ENCODE measurements at places on chromosomes 11 and 22.
A peak's percentile ranks its signal among the peaks of the same experiment; 100 is the strongest.

GRCh38 chr11:128956401-128957201, 13.9 kb upstream of the TP53AIP1 start:
- H3K36me3 ChIP-seq = no peaks in the 10 kb centered on the region
- no peak overlapping the region for H3K4me3 ChIP-seq
- H3K4me1 ChIP-seq = no peaks in the 10 kb centered on the region

DNA sequence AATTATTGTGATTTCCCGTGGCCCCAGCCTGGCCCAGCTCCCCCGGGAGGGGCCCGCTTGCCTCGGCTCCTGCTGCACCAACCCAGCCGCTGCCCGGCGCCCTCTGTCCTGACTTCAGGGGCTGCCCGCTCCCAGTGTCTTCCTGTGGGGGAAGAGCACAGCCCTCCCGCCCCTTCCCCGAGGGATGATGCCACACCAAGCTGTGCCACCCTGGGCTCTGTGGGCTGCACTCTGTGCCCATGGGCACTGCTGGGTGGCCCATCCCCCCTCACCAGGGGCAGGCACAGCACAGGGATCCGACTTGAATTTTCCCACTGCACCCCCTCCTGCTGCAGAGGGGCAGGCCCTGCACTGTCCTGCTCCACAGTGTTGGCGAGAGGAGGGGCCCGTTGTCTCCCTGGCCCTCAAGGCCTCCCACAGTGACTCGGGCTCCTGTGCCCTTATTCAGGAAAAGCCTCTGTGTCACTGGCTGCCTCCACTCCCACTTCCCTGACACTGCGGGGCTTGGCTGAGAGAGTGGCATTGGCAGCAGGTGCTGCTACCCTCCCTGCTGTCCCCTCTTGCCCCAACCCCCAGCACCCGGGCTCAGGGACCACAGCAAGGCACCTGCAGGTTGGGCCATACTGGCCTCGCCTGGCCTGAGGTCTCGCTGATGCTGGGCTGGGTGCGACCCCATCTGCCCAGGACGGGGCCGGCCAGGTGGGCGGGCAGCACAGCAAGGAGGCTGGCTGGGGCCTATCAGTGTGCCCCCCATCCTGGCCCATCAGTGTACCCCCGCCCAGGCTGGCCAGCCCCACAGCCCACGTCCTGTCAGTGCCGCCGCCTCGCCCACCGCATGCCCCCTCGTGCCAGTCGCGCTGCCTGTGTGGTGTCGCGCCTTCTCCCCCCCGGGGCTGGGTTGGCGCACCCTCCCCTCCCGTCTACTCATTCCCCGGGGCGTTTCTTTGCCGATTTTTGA, 3.3 kb upstream of the ANKRD13D start:
- H3K4me1 ChIP-seq = peaks cover 10% of the 10 kb centered on the region
- no peak for DNase-seq
- H3K27me3 ChIP-seq = no peaks in the 10 kb centered on the region
- peaks cover 7% of the 10 kb centered on the region for H3K36me3 ChIP-seq

GRCh38 chr11:125947419-125948277, 1.8 kb downstream of the VSIG10L2 start:
- no peak overlapping the region for H3K27ac ChIP-seq
- H3K36me3 ChIP-seq = no peaks in the 10 kb centered on the region
- no peaks in the 10 kb centered on the region for H3K4me1 ChIP-seq
- no peak for DNase-seq
- H3K27me3 ChIP-seq = no peaks in the 10 kb centered on the region

GRCh38 chr11:96390488-96390792, 627 bp downstream of the JRKL start:
- 0 out of 2 replicates have a peak, but pooled peaks cover 11% of the 10 kb centered on the region for H3K4me1 ChIP-seq
- peak overlapping the region; percentile 64 for H3K4me3 ChIP-seq
- H3K27ac ChIP-seq = peak overlapping the region; percentile 72
- no peaks in the 10 kb centered on the region for H3K36me3 ChIP-seq
- no peaks in the 10 kb centered on the region for H3K27me3 ChIP-seq

DNA sequence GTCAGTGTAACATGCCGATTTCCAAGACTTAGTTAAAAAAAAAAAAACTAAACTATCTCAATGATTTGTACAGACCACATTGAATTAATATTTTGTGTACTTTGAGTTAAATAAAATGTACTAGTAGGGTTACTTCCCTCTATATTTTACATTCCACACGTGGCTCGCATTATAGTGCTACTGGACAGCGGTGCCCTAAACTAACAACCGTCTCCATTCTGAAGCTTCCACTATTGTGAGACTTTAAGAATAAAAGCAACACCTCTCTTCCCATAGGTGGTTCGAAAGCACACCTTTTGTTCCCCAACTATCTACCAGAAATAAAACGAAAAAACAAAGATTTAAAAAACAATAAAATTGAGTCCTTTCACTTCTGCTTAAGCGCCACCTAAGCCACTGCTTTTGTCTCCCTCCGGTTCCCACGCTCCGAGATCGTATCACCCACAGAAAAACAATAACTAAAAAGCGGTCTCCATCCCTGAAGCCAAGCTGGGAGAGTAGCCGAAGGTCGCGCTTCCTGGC, 380 bp upstream of the TTC17 start:
- peak; percentile 6 for DNase-seq
- H3K4me3 ChIP-seq = peak overlapping the region; percentile 95
- peaks cover 18% of the 10 kb centered on the region for H3K4me1 ChIP-seq
- no peaks in the 10 kb centered on the region for H3K36me3 ChIP-seq
- H3K27me3 ChIP-seq = no peaks in the 10 kb centered on the region
- peak overlapping the region; percentile 93 for H3K27ac ChIP-seq

- H3K4me3 ChIP-seq = peak overlapping the region; percentile 41
- 0 out of 2 replicates have a peak, but pooled peaks cover 4% of the 10 kb centered on the region for H3K4me1 ChIP-seq
- H3K36me3 ChIP-seq = no peaks in the 10 kb centered on the region
- DNase-seq = peak; percentile 76
- H3K27ac ChIP-seq = no peak overlapping the region
These were observed 38.1 kb upstream of the CALCB start for GRCh38 chr11:15035283-15035682.

GRCh38 chr22:43796567-43796966, 15.5 kb downstream of the EFCAB6 start:
- no peaks in the 10 kb centered on the region for H3K27me3 ChIP-seq
- peak; percentile 69 for DNase-seq
- no peaks in the 10 kb centered on the region for H3K4me1 ChIP-seq
- no peak overlapping the region for H3K4me3 ChIP-seq
- H3K27ac ChIP-seq = no peak overlapping the region
- no peaks in the 10 kb centered on the region for H3K36me3 ChIP-seq

GRCh38 chr22:44850946-44851345, 98.6 kb downstream of the ARHGAP8 start:
- H3K4me3 ChIP-seq = no peak overlapping the region
- H3K36me3 ChIP-seq = no peaks in the 10 kb centered on the region
- no peaks in the 10 kb centered on the region for H3K4me1 ChIP-seq

- H3K36me3 ChIP-seq = no peaks in the 10 kb centered on the region
- DNase-seq = no peak
- no peaks in the 10 kb centered on the region for H3K4me1 ChIP-seq
- H3K27me3 ChIP-seq = no peaks in the 10 kb centered on the region
- no peak overlapping the region for H3K4me3 ChIP-seq
These were observed 21.9 kb downstream of the CASP12 start for GRCh38 chr11:104876324-104876723.

GRCh38 chr11:62463121-62463542, 44.3 kb downstream of the SCGB1A1 start:
- H3K27me3 ChIP-seq = no peaks in the 10 kb centered on the region
- H3K4me1 ChIP-seq = no peaks in the 10 kb centered on the region
- no peak overlapping the region for H3K27ac ChIP-seq
- DNase-seq = no peak

DNA sequence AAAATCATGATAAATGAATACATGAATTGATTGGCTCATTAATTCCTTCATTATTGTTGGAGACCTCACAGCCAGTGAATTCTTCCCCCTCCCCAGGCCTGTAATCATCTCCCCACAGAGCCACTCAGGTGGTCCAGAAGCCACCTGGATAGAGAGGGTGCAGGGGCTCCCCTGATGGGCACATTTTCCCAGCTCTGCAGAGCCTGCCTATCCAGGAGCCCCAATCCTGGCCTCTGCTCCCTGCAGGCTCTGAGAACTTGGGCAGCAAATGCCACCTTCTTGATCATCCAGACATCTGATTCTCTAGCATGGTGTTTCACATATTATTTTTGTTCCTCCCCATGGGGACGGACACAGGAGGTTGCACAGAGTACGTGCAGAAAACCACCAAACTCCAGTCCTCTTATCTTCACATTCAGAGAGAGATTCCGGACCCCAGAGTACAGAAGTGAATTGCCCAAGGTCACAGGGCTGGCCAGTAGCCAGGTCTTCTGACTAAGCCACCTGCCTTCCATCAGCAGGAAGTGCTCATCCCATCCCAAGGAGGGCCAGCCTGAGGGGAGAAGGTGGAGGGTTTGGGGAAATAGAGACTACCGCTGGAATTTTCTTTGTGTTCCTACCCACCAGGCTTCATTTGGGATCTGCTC, 348.0 kb downstream of the BUD13 start:
- H3K36me3 ChIP-seq = no peaks in the 10 kb centered on the region
- no peak for DNase-seq
- no peaks in the 10 kb centered on the region for H3K27me3 ChIP-seq
- no peak overlapping the region for H3K4me3 ChIP-seq

DNA sequence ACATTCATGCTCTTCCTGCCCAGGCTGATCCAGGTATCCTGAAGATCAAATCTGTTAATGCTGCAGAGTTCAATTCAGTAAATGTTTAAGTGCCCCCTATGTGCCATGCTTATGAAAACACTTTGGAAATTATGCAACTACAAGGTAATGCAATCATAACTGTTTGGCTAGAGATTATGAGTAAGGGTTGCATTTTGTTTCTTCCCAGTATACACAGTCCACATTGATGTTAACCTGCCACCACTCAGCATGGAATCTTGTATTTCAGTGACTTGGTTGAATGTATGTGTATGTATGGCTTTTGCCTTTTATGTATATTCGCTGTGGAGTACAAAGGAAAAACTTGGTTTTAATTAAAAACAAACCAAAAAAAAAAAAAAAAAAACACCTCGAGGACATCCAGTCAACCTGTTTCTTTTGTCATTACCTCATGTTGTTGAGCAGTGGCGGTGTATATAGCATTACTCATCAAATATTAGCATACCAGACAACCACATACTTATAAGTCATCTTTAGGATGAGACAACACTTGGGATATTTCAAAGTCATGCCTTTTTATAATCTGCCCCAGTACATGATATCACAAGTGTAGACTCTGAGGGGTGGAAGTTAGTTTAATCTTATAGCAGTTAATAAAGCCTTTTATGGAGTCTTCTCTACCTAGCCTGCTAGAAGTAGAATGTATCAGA, 86.1 kb upstream of the HORMAD2 start:
- H3K36me3 ChIP-seq = no peaks in the 10 kb centered on the region
- H3K27me3 ChIP-seq = no peaks in the 10 kb centered on the region
- DNase-seq = no peak
- H3K27ac ChIP-seq = 0 out of 2 replicates have a peak overlapping the region, but pooled peaks have one; percentile 43

DNA sequence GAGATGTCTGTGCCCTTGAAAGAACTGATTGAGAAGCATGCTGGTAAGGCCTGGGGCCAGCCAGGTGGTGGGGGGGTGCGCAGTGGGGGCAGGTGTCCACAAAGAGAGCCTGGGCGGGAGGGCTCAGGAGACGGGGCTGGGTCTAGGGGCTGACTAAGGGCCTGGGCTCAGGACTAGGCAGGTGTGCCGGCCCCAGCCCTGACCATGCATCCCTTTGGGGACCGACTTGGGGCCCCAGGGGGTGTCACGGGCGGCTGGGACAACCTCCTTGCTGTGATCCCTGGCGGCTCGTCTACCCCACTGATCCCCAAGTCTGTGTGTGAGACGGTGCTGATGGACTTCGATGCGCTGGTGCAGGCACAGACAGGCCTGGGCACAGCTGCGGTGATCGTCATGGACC, 4.4 kb downstream of the NDUFV1 start:
- H3K27ac ChIP-seq = no peak overlapping the region
- no peak for DNase-seq
- no peaks in the 10 kb centered on the region for H3K36me3 ChIP-seq
- H3K4me3 ChIP-seq = no peak overlapping the region

DNA sequence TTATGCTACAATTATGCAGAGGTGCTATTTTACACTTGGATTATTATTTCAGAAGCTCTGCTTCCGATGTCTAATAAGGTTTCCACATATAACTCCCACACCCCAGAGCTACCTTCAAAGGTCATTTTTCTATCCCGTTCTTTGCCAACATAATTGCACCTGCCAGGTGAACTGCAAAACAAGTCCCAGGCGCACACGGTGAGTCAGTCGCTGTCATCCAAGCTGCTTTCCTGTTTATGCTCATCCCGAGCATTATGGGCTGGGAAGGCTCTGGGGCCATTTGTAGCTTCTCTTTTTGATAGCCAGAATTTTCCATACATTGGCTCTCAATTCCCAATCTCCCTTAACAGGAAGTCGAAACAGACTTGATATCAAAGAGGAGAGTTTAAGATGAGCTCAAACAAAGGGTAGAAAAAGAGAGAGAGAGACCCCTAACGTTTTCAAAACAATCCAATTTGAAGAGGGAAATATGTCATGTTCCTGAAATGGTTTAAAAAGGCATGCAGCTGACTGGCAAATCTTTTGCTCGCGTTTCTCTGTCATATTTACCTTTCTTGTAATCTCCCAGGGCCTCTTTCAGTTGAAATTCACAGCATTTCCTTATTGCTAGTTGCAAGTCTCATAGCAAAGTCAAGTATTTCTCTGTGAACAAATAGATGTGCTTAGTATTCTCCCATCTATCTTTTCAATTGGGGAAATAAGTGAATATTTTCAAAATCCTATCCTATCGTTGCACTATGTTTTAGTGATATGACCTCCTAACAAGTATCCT, 815.9 kb downstream of the KCNA4 start:
- H3K27me3 ChIP-seq = no peaks in the 10 kb centered on the region
- no peak overlapping the region for H3K4me3 ChIP-seq
- H3K4me1 ChIP-seq = no peaks in the 10 kb centered on the region
- H3K36me3 ChIP-seq = no peaks in the 10 kb centered on the region
- no peak for DNase-seq
- no peak overlapping the region for H3K27ac ChIP-seq

- no peaks in the 10 kb centered on the region for H3K36me3 ChIP-seq
- 0 out of 2 replicates have a peak overlapping the region, but pooled peaks have one; percentile 2 for H3K4me3 ChIP-seq
- no peaks in the 10 kb centered on the region for H3K27me3 ChIP-seq
- peak; percentile 32 for DNase-seq
These were observed 3.7 kb upstream of the PLAAT4 start for GRCh38 chr11:63532799-63533475.

- no peak for DNase-seq
- H3K36me3 ChIP-seq = peaks cover 3% of the 10 kb centered on the region
- H3K4me1 ChIP-seq = no peaks in the 10 kb centered on the region
- no peak overlapping the region for H3K4me3 ChIP-seq
These were observed 403.6 kb downstream of the TBC1D22A start for GRCh38 chr22:47166033-47166404.

GRCh38 chr22:36419177-36419911, 31.6 kb upstream of the MYH9 start:
- 0 out of 2 replicates have a peak, but pooled peaks cover 3% of the 10 kb centered on the region for H3K4me1 ChIP-seq
- no peaks in the 10 kb centered on the region for H3K36me3 ChIP-seq
- H3K4me3 ChIP-seq = no peak overlapping the region
- no peaks in the 10 kb centered on the region for H3K27me3 ChIP-seq

DNA sequence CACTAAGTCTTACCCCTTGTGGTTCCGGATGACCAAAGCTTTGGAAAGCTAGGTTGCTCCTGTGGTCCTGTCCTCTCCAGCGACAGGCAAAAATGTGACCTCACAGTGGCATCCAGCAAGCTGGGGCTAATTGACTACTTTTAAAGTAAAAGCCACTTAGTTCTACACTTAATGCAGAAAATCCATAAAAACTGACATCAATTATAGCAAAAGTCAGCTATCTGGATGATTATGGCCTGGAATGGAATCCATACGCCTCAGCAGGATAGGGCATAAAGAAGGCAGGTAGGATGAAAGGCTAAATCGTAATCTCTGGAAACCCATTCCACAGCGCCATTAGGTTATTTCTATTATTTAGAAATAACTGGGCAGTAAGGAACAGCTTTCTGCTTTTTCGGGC, 91.9 kb downstream of the ARL14EP start:
- no peak overlapping the region for H3K4me3 ChIP-seq
- H3K4me1 ChIP-seq = peaks cover 4% of the 10 kb centered on the region
- no peak overlapping the region for H3K27ac ChIP-seq
- no peaks in the 10 kb centered on the region for H3K27me3 ChIP-seq

Measured in GM23338 (cell line).